ENCODE measurements at places on chromosomes 16 and 17.

GRCh38 chr16:31862761-31863160 lies 10.8 kb upstream of the ZNF267 start:
- no peak for DNase-seq

- no peak for DNase-seq
These were observed 5.3 kb downstream of the NKIRAS2 start for GRCh38 chr17:42025191-42025579.

GRCh38 chr16:2371421-2371820 lies 30.9 kb upstream of the ABCA3 start:
- DNase-seq: no peak

GRCh38 chr17:17851103-17852002 lies 14.6 kb upstream of the SREBF1 start:
- DNase-seq: no peak

- DNase-seq: no peak
These were observed 55.6 kb upstream of the GCSH start for GRCh38 chr16:81151648-81152310.

- DNase-seq: no peak
These were observed 21.9 kb downstream of the CRK start for GRCh38 chr17:1434150-1434549.

DNA sequence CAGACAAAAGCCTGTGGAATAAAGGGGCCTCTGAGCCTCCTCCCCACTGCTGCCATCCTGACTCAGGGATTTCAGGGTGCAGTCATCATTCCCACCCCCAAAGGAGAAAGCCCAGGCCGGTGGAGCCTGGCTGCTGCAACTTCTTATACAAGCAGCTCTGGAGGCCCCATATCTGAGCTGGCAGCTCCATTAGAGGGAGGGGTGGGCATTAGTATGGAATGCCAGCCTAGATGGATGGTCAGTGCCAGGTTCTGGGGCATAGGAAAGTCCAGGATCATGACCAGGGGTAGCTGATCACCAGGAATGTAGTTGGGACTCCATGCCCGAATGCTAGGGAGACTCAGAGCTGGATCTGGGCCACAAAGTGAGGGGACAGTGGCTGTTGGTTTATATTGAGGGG lies 581.0 kb downstream of the KCNJ18 start:
- DNase-seq: no peak

- DNase-seq: no peak
These were observed 129.6 kb upstream of the CDH13 start for GRCh38 chr16:82497139-82497538.

DNA sequence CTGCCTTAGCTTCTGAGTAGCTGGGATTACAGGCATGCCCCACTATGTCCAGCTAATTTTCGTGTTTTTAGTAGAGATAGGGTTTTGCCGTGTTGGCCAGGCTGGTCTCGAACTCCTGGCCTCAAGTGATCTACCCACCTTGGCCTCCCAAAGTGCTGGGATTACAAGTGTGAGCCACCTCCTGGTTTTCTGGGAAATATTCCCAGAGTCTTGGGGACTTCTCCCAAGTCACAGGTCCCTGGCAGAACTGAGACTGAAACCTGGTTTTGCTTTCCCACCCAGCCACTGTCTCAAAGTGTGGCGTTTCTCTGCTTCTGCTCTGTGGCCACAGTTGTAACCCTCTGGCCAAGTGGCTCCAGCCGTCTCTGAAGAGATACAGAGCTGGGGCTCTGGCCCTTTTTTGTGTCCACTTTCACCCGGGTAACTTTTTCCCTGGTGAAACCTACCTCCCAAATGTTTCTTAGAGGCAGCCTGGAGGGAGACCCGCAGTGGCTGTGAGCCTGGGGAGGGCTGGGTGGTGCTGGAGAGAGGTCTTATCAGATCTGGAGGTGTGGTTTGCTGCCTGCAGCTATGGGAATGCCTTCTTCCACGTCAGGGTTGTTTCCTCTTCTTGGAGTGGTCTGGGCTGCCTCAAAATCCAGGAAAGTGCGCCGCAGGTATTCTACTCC lies 5.1 kb downstream of the KSR1 start:
- DNase-seq: peak; percentile 85

DNA sequence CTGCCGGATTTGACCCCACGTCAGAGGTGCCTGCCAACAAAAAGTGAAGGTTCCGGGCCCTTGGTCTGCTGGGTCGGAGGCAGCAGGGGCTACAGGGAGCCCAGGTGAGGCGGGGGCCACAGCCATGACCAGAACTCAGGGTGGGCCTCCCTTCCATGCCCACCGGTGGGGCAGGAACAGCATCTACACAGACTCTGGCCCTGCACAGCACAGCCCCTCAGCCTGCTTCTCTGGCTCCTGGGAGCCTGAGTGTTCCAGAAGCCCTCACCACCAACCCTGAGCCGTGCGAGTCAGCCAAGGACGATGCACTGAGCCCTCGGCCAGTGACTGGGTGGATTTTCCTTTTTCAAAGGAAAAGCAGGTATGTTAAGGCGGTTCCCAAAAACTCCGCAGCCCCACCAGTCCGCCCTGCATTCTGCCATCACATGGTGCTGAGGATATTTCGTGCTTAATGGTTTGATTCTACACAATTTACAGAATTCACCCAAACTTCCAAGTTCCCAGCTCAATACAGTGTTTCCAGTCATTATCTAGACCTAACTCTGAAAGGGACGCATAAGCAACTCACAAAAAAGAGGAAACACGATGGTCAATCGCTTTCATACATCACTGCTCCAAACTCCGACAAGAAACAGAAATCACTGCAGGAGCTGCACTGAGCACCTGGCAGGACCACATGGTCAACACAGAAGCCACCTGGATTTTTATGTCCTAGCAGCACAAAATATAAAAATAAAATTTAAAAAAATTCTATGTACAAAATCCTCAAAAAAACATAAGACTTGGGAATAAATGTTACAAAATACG lies 19.4 kb upstream of the C16orf95 start:
- DNase-seq: no peak

DNA sequence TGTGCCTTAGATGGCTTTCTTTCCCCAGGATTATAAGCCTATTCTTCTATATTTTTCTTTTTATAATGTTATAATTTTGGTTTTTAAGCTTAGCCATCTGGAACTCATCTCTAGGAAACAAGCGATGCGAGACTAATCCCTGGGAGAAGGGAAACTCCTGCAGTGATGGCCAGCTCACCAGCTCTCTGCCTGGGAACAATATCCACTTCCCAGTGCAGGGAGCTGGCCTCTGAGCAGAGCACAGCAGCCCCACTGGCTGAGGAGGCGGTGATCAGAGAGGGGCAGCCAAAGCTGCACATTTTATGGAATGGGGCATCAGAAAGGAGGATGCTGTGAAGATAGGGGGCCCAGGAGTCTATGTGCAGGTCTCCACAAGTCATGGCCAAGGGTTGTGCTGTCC lies 183.3 kb downstream of the LGALS9B start:
- no peak for DNase-seq

GRCh38 chr16:28304214-28304613 lies 11.9 kb downstream of the SBK1 start:
- peak; percentile 64 for DNase-seq

DNA sequence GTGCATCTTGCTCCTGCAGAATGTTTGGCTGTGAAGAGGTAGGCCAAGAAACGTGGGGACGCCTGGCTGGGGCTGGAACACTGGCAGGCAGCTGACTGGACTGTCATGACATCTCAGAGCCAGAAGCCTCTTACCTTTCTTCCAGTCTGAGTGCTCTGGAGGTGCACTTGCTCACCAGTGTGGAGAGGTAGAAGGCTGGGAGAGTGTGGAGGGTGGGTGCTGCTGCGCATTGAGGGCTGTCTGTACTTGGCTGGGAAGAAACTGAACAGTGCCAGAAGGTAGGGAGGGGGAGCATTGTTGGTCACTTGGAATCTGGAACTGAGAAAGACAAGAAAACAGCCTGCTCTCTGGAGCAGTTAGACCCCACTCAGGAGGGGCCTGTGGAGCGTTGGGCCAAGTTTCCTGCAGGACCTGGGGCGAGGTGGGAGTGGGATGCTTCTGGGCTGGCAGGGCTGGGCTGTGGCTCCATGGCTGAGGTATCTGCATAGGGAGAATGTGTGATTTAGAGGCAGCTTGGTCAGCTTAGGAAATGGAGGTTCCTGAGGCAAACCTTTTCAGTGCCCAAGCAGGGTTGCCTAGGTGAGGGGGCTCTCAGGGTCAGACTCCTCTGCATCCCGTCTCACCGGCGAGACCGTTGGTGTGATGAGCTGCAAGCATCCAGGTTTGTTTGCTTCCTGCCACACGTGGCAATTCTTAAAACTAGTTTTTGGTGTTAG lies 55.1 kb downstream of the KSR1 start:
- no peak for DNase-seq

DNA sequence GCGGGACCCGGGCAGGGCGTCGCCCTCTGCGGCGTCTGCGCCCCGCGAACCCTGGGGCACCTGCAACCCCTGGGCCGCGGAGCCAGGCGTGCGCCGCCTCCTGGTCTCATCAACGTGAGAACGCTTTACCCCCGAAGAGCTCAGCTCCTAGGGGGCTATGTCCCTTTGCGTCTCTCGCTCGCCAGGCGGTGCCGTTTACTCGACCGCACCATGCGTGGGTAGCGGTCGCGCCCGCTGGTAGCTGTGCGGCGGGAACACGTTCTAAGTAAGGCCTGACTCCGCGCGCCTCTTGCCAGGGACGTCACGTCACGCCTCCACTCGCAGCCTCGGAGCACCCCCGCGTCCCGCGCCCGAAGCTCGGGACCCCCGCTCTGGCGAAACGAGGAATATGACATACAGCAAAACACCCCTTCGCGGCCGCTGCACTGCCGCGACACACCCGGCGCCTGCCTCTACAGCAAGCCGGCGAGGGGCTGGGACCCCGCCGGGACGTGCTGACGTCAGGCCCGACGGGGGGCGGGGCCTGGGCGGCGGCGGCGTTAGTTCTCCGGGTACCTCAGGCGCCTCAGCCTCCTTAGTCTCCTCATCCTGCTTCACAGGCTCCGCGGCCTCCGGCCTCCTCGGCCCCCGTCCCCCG lies at the start of gene RAB11FIP3:
TSS of gene RAB11FIP3 (plus strand) at position 568 of the 637 bp plus-strand sequence. CDS start 358 bp downstream, outside the sequence.
- peak; percentile 85 for DNase-seq

DNA sequence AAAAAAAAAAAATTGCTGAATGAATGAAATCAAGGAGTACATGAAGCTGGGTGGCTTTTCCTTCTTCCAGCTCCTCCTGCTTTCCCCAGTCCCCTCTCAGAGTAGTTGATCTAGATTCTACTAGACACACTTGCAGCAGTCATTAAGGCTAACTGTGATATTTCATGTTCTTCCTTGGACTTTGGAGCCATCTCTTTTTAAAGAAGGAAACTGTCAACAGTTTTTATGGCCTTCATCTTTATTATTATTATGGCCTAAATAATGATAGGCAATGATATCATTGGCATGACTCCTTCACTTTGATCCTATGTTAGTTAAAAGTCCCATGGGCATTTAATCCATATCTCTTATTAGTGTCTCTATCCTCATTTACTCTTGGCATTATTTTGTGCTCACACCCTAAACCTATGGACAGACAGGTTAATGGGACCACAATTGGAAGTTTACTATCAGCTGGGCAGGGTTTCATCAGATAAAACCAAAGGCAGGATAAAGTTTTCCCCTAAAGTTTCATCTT lies 9.7 kb downstream of the C17orf78 start:
- no peak for DNase-seq

Measured in mesendoderm (in vitro differentiated cells).